Activated CD4-positive, alpha-beta T cell treated with anti-CD3 and anti-CD28 coated beads, Interleukin-2, amount 10 ng/mL, durations not matched to agents 7 days and 5 days (primary cell): ENCODE measurements at places on chromosomes 2 and 18.

- H3K27ac ChIP-seq, result no peak overlapping the region
- H3K36me3 ChIP-seq, result no peaks in the 10 kb centered on the region
- no peaks in the 10 kb centered on the region for H3K4me1 ChIP-seq
Measured at GRCh38 chr2:81576713-81577112, 1272.2 kb upstream of the LRRTM1 start.

DNA sequence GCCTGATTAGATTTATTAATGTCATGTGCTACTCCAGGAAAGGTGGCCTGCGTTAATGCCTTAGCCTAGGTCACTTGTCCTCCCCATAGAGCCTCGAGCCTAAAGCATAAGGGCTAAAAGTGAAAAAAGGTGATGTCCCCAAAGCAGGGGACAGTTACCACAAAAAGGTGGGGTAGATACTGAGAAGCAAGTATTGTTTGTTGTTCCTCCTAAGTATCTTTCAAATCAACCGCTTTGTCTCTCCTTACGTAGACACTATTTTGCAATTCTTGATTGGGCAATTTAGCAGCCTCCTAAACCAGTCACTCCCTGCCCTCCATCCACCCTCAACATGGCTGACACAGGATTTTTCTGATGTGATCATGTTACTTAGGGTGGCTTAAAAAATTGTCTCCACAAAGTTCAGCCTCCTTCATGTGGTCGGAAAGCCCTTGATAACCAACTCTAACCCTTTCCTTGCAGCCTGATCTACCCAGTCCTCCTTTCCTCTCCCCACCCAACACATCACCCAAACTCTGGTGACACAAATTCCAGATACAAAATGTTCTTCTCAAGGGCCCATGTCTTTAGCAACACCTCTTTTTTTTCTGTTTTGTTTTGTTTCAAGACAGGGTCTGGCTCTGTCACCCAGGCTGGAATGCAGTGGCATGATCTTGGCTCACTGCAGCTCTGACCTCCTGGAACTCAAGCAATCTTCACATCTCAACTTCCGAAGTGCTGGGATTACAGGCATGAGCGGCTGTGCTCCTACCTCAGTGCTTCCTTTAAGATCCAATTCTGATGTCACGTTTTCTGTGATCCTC, 6.9 kb downstream of the INHA start:
- no peak overlapping the region for H3K4me3 ChIP-seq
- peaks cover 6% of the 10 kb centered on the region for H3K27me3 ChIP-seq
- no peak overlapping the region for H3K27ac ChIP-seq
- no peak for DNase-seq

DNA sequence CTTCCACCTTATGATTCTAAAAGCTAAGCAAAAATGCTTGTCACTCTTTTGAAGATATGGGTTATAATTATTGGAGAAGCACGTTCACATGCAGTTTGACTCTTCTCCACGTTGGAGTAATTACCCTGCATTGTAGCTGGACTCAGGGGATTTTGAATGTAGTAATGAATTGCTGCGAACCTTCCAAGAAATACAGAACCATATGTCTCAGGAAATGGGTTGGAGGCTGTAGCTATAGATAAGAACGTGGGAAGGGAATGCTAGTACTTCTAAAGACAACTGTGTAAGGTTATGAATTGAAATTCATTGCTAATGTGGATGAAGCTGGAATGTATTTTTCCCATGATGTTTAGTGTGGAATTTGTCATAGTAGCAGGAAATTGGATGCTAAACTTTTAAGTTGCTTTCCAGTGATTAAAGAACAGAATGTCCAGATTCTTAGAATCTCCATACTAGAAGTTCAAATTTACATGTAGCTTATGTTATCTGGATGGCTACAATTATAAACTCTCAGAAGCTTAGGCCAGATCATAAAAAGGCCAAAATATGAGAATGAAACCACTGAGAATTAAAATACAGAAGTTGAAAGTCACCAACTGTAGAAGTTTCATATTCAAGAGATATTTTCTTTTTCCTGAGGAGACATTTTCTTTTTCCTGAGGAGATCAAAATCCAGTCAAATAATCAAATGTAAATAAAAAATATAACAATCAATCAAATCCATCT, 27.3 kb upstream of the SPOPL start:
- no peaks in the 10 kb centered on the region for H3K4me1 ChIP-seq
- no peak overlapping the region for H3K27ac ChIP-seq
- H3K4me3 ChIP-seq, result no peak overlapping the region

DNA sequence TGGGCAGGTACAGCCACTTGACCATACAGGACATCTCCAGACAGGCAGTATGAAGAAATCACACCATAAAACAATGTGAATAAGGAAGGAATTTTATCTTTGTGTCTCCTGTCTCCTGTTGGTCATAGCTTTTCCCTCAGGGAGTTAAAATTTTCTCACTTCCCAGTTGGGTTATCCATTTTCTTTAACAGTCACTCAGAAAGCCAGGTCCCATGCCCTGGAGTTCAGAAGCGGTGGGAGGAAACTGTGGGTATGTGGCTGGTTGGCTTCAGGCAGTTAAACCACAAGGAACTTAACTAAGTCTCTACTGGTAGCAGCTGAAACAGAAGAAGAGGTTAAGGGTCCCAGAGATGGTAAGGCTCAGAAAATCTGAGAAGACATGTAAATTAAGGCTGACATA, 6.5 kb upstream of the SMAD2 start:
- H3K4me3 ChIP-seq, result no peak overlapping the region
- peaks cover 6% of the 10 kb centered on the region for H3K4me1 ChIP-seq
- H3K27me3 ChIP-seq, result peaks cover 7% of the 10 kb centered on the region
- DNase-seq, result no peak
- H3K36me3 ChIP-seq, result peaks cover 3% of the 10 kb centered on the region
- H3K27ac ChIP-seq, result no peak overlapping the region

DNA sequence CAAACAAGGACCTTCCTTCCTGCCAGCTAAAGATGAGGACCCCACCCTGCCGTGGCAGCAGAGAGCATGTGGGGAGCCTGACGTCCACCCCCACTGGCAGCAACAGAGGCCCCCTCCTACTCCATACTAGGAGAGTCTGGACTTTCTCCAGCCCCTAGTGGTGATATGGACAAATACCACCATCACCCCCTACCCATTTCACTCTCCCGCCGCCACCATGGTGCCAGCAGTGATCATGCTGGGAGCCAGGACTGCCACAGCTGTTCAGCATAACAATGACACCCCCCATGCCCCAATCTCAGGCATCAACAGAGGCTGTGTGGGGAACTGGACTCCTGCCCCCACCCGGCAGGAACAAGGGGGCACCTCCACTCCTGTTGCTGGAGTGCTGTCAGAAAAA, 42.7 kb upstream of the ATP9B start:
- no peak for DNase-seq
- H3K4me3 ChIP-seq, result no peak overlapping the region
- no peaks in the 10 kb centered on the region for H3K4me1 ChIP-seq

DNA sequence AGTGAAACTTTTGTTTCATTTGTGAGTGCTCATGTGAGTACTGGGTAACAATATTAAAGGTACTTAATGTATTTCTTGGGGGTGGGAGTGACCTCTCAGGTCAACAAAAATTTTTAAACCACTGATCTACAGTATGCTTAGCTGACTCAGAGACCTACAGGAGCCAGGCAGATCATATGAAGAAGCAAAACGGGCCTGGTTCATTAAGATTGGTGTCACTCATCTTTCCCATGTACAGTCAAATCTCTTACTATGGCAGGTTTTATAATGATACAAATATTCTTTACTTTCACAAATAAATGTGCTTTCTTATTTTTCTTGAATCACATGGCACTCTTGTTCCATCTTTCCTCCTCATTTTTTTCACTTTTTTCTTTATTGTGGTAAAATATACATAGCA, 7.7 kb upstream of the TMSB10 start:
- H3K4me1 ChIP-seq, result peaks cover 69% of the 10 kb centered on the region
- H3K4me3 ChIP-seq, result no peak overlapping the region
- H3K27me3 ChIP-seq, result no peaks in the 10 kb centered on the region
- peak overlapping the region; percentile 90 for H3K27ac ChIP-seq

DNA sequence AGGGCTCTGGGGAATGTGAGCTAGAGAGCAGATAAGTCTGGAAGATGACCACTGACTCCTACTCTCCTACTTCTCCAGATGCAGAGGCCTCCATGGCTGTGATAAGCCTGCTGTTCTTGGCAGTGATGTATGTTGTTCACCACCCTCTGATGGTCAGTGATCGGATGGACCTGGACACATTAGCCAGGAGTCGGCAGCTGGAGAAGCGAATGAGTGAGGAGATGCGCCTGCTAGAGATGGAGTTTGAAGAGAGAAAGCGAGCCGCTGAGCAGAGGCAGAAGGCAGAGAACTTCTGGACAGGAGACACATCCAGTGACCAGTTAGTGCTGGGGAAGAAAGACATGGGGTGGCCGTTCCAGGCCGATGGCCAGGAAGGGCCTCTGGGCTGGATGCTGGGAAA, 1.4 kb downstream of the ITPRIPL1 start:
- no peaks in the 10 kb centered on the region for H3K27me3 ChIP-seq
- H3K4me1 ChIP-seq, result peaks cover 71% of the 10 kb centered on the region
- peak overlapping the region; percentile 95 for H3K27ac ChIP-seq
- peaks cover 50% of the 10 kb centered on the region for H3K36me3 ChIP-seq
- no peak for DNase-seq
- H3K4me3 ChIP-seq, result peak overlapping the region; percentile 95
